ENCODE measurements at places on chromosomes 11 and 22. TPM values are rescaled to one million over a fixed set of nuclear protein-coding genes. Genes with fewer than 3 reads are reported as not detected.

GRCh38 chr11:10654811-10655150, 38.8 kb downstream of the IRAG1 start:
- no peak for DNase-seq

The EHBP1L1 gene
- total RNA-seq: 108 TPM

GRCh38 chr11:34168642-34169420, 63.4 kb downstream of the NAT10 start:
- no peak for DNase-seq

DNA sequence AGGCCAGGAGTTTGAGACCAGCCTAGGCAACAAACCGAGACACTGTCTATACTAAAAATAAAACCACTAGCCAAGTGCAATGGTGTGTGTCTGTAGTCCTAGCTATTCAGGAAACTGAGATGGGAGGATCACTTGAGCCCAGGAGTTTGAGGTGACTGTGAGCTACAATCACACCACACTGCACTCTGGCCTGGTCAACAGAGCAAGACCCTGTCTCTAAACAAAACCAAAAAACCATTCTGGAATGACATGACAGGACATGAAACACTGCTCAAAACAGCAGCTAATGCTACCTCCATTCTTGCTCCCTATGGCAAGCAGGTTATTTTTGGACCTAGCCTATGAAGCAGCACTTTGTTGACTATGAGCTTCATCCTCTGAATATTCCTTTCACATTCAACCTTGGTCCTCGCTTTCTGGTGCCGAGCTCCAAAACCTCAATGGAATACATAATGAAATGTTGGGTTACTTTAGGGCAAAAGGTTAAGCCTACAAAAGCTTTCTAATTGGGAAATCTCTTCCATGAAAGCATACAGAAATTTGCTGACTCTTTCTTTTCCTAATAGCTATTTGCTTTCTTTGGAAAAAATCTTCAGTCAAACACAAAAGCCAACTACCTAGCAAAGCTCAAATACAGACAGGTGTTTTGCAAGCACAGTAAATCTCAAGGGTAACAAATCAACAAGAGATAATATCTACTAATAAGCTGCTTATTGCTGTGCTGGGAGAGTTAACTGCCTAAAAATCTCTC, 21.1 kb downstream of the SIK3 start:
- no peak for DNase-seq

The PDE3B gene
- total RNA-seq: 228 TPM

- no peak for DNase-seq
Observed at GRCh38 chr22:20771918-20772625, 1.8 kb upstream of the SERPIND1 start.

The KCNJ1 gene
- total RNA-seq: not detected

The ARHGEF17 gene
- not detected for total RNA-seq

DNA sequence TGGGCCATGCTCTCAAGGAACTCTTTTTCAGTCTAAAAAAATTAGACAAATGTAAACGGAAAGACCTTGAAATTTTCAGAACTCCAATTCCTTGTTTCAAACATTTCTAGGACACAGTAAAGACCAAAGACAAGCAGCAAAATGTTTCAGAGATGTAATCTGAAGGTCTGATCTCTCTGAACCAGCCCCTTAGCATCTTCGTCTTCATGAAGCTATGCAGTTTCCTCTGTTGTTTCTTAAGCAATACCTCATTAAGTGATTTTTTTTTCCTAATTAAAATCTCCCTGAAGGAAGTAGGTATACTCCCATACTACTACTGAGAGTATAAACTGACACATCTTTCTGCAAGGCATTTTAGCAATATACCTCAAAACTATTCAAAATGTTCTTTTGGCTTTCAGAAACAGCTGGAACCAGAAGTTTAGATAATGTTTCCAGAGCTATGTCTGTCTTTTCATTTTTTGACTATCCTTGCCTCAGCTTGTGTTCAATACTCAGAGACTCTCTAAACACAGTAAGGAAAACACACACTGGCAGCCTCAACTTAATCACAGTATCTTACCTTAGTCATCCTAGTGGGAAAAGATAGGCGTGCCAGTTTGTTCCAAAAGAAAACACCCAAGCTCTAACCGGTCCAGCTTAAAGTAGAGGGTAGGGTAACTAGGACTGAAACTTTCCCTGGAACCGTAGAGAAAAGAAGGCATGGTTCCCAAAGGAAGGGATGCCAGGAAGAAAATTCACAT, 25.1 kb downstream of the SBF2 start:
- DNase-seq: no peak

DNA sequence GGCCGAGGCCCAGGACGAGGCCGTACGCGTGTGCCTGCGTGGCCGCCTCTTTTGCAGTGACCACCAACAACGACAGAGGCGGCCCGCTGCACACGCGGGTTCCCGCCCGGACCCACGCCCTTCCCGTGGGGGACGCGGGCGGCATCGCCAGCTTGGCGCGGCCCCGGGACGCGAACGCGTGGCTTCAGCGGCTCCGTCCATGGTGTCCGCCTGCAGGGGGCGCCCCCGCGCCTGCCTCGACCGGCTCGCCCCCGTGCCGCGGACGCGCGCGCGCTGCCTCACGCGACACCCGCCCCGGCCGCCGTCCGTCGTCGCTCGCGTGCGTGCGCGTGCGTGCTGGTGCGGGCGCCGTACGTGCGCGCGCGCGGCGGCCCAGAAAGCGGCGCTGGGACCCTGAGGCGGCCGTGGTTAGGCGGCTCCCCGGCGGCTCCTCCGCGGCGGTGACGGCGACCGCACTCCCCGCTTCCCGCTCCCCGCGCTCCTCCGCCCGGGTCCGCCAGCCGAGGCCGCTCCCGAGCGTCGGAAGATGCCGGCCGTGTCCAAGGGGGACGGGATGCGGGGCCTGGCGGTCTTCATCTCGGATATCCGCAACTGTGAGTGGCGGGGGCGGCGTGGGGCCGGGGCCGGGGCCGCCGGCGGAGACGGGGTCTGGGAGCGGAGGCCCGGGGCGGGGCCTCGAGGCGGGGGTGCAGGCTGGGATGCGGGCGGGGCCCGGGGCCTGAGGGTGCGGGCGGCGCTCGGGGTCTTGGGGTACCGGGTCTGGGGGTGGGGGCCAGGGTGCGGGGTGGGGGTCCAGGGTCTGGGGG, at the start of gene AP2A2:
Gene AP2A2 (plus strand): TSS at position 375 of the 806 bp plus-strand sequence. CDS start 152 bp downstream, at position 527.
- DNase-seq: peak; percentile 92

- DNase-seq: no peak
Observed at GRCh38 chr22:20571078-20571503, 63.7 kb downstream of the MED15 start.

GRCh38 chr11:60363542-60364470, 14.5 kb upstream of the MS4A7 start:
- DNase-seq: peak; percentile 32

GRCh38 chr22:25582946-25583345, 18.5 kb downstream of the GRK3 start:
- no peak for DNase-seq

GRCh38 chr11:133123796-133124195, 408.5 kb downstream of the OPCML start:
- no peak for DNase-seq

The OR10V1 gene
- total RNA-seq: not detected

The SEPTIN3 gene
- total RNA-seq: 0.18 TPM

DNA sequence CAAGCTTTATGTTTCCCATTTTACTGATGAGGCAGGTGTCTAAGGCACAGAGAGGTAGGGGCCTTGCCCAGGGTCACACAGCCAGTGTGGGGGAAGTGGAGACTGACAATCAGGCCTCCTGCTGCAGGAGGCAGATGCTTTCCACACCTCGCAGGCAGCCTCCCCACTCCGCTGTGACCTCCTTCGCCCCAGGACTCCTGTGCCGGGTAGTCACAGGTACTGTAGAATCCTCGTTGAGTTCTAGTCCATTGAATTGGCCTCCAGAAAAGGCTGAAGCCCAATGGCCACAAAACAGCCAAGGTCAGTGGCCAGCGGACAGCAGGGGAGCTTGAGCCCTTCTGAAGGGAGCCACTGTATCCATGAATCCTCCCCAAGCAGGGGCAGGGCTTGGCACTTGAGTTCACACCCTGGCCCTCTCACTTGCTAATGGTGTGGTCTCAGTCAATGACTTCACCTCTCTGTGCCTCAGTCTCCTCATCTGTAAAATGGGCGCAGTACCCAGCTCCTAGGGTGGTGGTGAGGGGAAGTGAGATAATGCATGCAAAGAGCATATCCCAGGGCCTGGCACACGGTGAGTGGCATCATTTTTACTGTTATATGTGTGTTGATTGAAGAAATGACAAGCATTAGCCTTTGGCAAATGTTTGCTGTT, 1.1 kb upstream of the FXYD2 start:
- DNase-seq: peak; percentile 45

The MAPK8IP2 gene
- 0.62 TPM for total RNA-seq

The DERL3 gene
- total RNA-seq: 2.0 TPM
